ENCODE measurements at places on chromosomes 12 and 14.

DNA sequence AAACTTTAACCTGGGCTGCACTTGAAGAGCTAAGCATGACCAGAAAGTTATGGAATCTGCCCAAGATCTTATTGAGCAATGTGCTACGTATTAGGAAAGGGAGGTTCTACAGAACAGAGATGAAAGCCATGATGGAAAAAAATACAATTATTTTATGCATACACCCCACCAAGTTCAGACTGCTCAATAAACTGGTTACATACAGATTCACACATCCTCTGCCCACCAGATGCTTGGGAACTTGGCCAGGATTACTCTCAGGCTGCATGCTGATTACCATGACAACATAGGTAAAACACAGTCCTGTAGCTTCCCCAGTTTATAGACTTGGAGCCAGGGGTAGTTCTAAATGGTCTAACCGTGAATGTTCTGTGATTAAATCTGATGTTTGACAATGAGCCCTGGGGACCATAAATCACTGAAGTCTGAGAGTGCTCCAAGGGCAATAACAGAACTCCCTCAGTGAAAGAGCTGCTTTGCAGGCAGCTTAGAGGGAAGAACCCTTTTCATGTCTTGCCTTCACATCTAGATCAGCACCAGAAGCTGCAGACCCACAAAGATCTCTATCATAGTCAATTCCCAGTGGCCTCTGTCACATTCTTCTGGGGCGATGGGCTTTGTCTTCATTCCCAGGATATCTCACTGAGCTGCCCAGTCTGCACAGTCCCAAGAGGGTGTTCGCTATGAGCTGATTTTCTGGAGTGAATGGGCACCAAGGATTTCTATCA, 232.2 kb downstream of the EMP1 start:
- DNase-seq = no peak
- no peaks in the 10 kb centered on the region for H3K27me3 ChIP-seq
- no peak overlapping the region for H3K4me3 ChIP-seq
- H3K4me1 ChIP-seq = no peaks in the 10 kb centered on the region

GRCh38 chr14:34926552-34926951, 51.4 kb upstream of the BAZ1A start:
- H3K36me3 ChIP-seq = no peaks in the 10 kb centered on the region
- no peak for DNase-seq
- no peak overlapping the region for H3K4me3 ChIP-seq
- H3K27ac ChIP-seq = no peak overlapping the region
- H3K4me1 ChIP-seq = no peaks in the 10 kb centered on the region

GRCh38 chr12:29242921-29243431, 93.9 kb downstream of the FAR2 start:
- H3K27me3 ChIP-seq = no peaks in the 10 kb centered on the region
- no peak overlapping the region for H3K4me3 ChIP-seq
- DNase-seq = peak; percentile 70
- no peaks in the 10 kb centered on the region for H3K36me3 ChIP-seq
- peaks cover 19% of the 10 kb centered on the region for H3K4me1 ChIP-seq
- peak overlapping the region; percentile 41 for H3K27ac ChIP-seq

- H3K4me1 ChIP-seq = no peaks in the 10 kb centered on the region
- H3K27ac ChIP-seq = no peak overlapping the region
- no peak for DNase-seq
- H3K36me3 ChIP-seq = no peaks in the 10 kb centered on the region
Observed at GRCh38 chr12:117967512-117967911, 1.3 kb downstream of the KSR2 start.

- no peaks in the 10 kb centered on the region for H3K27me3 ChIP-seq
- H3K36me3 ChIP-seq = no peaks in the 10 kb centered on the region
- no peak for DNase-seq
Observed at GRCh38 chr14:68691031-68691791, 101.7 kb downstream of the ZFP36L1 start.

DNA sequence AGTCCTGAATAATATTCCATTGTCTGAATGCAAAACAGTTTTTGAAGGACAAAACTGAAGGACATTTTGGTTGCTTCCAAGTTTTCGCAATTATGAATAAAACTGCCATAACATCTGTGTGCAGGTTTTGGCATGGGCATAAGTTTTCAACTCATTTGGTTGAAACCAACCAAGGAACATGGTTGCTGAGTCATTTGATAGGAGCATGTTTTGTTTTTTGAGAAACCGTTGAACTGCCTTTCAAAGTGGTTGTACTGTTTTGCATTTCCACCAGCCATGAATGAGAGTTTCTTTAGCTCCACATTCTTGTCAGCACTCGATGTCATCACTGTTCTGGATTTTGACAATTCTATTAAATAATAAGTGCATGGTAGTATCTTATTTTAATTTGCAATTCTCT, 23.0 kb upstream of the GSG1 start:
- DNase-seq = no peak
- H3K4me1 ChIP-seq = no peaks in the 10 kb centered on the region
- H3K4me3 ChIP-seq = no peak overlapping the region
- no peaks in the 10 kb centered on the region for H3K27me3 ChIP-seq

- H3K4me1 ChIP-seq = no peaks in the 10 kb centered on the region
- H3K36me3 ChIP-seq = no peaks in the 10 kb centered on the region
- no peak for DNase-seq
Observed at GRCh38 chr12:65776994-65777393, 47.3 kb upstream of the HMGA2 start.

- no peaks in the 10 kb centered on the region for H3K27me3 ChIP-seq
- no peaks in the 10 kb centered on the region for H3K4me1 ChIP-seq
- H3K4me3 ChIP-seq = no peak overlapping the region
- no peak for DNase-seq
Observed at GRCh38 chr14:104509673-104510072, 69.9 kb upstream of the C14orf180 start.

DNA sequence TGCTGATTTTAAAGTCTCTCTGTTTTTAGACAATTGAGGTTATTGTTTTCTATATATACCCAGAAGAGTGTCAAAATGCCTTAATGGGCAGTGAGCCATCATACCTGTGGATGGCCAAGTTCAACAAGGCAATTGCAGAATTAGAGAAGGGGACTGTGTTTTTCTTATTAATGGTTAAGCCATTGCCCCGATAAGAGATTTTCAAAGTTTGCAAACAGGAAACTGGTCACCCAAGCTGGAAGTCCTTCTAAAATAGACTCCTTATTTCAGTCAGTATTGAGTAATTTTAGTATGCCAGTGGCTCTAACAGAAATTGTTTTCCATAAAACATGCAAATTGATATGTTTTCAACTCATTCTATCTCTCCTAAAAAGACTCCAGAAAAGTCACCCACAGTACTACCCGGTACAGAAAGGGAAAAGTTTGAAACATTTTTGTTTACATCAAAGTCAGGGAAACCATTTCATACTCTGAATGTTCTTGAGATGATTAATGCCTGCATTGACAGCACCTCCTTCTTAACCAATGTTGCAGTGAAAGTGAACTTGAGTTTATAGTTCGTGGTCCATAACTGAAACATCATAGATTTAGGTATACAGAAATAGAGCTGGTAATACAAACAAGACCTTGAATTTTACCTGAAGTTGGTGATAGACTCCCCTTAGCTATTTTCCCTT, 191.1 kb downstream of the TMX1 start:
- no peaks in the 10 kb centered on the region for H3K4me1 ChIP-seq
- H3K36me3 ChIP-seq = no peaks in the 10 kb centered on the region
- DNase-seq = no peak
- H3K4me3 ChIP-seq = no peak overlapping the region

- H3K27me3 ChIP-seq = no peaks in the 10 kb centered on the region
- DNase-seq = no peak
- no peaks in the 10 kb centered on the region for H3K4me1 ChIP-seq
- no peak overlapping the region for H3K27ac ChIP-seq
Observed at GRCh38 chr12:48536602-48537001, 11.2 kb downstream of the OR8S1 start.

DNA sequence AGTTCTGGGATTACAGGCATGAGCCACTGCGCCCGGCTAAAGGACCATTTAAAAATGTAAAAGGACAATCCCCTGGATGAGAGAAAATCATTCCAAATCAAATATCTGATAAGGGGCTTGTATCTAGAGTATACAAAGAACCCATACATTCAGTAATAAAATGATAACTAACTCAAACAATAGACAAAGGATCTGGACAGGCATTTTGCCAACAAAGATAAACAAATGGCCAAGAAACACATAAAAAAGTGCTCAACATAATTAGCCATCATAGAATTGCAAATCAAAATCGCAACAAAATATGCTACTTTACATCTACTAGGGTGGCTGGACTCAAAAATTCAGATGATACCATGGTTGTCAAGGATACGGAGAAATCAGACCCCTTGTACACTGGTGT, 8.5 kb upstream of the BICD1 start:
- H3K27me3 ChIP-seq = no peaks in the 10 kb centered on the region
- H3K27ac ChIP-seq = no peak overlapping the region
- H3K4me3 ChIP-seq = no peak overlapping the region
- no peaks in the 10 kb centered on the region for H3K36me3 ChIP-seq
- H3K4me1 ChIP-seq = no peaks in the 10 kb centered on the region

DNA sequence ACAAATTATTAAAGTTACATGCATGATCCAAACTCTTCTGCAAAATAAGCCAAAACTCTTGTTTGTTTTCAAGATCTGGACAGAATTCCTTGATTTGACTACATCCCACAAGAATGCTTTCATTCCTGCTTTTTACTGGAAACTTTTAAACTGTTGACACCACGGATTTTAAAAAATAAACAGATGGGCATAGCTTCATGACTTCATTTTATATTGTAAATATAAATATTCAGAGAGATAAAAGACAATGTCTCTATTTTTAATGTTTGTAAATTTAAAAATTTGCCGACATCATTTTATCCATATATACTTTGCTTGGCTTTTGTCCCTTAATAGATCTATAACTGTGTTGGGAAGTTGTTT, 134.3 kb upstream of the DCN start:
- H3K27ac ChIP-seq = no peak overlapping the region
- H3K36me3 ChIP-seq = no peaks in the 10 kb centered on the region
- DNase-seq = no peak
- no peak overlapping the region for H3K4me3 ChIP-seq

GRCh38 chr14:89748004-89748403, 206.5 kb downstream of the EFCAB11 start:
- H3K27ac ChIP-seq = no peak overlapping the region
- no peaks in the 10 kb centered on the region for H3K27me3 ChIP-seq
- peaks cover 2% of the 10 kb centered on the region for H3K4me1 ChIP-seq

- no peak overlapping the region for H3K27ac ChIP-seq
- no peak for DNase-seq
- no peak overlapping the region for H3K4me3 ChIP-seq
- no peaks in the 10 kb centered on the region for H3K27me3 ChIP-seq
- no peaks in the 10 kb centered on the region for H3K36me3 ChIP-seq
- H3K4me1 ChIP-seq = no peaks in the 10 kb centered on the region
Observed at GRCh38 chr12:130456375-130457199, 118.9 kb downstream of the PIWIL1 start.

- no peaks in the 10 kb centered on the region for H3K27me3 ChIP-seq
- H3K4me3 ChIP-seq = no peak overlapping the region
- no peaks in the 10 kb centered on the region for H3K4me1 ChIP-seq
Observed at GRCh38 chr14:66009089-66009488, 477.1 kb upstream of the CCDC196 start.

- no peak overlapping the region for H3K27ac ChIP-seq
- H3K4me1 ChIP-seq = no peaks in the 10 kb centered on the region
- DNase-seq = no peak
- no peaks in the 10 kb centered on the region for H3K36me3 ChIP-seq
- no peaks in the 10 kb centered on the region for H3K27me3 ChIP-seq
- no peak overlapping the region for H3K4me3 ChIP-seq
Observed at GRCh38 chr12:38772437-38772836, 133.0 kb downstream of the CPNE8 start.
